Activated CD4-positive, alpha-beta T cell treated with anti-CD3 and anti-CD28 coated beads, Interleukin-2, amount 10 ng/mL, durations not matched to agents 24 days and 14 days (primary cell): ENCODE measurements at places on chromosomes 16 and 17.

- H3K27ac ChIP-seq: peak overlapping the region; percentile 98
- H3K27me3 ChIP-seq: no peaks in the 10 kb centered on the region
- peaks cover 29% of the 10 kb centered on the region for H3K36me3 ChIP-seq
- peaks cover 50% of the 10 kb centered on the region for H3K4me1 ChIP-seq
- H3K4me3 ChIP-seq: peak overlapping the region; percentile 52
Observed at GRCh38 chr17:42247734-42248133, 28.5 kb downstream of the STAT5B start.

DNA sequence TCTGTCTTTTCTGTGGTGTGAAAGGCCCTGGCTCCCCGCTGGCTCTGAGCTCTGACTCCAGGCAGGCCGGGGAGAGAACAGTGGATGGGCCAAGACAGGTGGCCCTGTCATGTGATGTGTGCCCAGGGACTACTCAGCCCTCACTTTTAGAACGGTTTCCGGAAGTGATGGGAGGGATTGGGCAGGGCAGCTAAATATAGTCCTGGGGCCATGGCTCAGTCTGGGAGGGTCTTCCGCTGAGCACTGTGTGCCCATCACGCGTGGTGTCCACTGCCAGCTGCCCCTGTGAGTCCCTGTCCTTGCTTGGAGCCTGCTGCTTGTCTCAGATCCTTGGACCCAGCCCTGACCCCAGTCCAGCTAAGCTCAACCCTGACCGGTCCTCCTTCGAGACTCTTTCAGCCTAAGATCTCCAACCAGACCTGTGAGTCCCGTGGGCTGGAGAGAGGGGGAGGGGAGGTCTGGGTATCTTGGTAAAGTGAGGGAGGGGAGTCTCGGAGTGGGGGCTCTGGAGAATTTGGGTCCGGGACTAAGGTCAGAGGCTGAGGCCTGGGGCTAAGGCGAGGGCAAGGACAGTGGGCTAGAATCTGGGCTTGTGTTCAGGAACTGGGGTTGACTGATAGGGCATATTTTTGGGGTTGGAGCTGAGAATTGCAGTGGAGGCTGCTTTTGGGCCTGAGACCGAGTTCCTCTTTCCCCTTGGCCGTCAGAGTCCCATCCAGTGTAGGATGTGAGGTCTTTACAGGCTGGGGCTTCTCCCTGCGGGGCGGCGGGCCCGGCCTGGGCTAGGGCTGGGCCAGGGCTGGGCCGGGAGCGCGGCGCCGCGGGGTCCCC is at the start of gene TRIM72:
Gene TRIM72, plus strand, starts transcription at position 243 of the 831 bp plus-strand sequence. CDS start 620 bp downstream, outside the sequence.
- H3K4me3 ChIP-seq: peak within 1 kb of the TSS; percentile 84
- peaks cover 41% of the 10 kb centered on the region for H3K27me3 ChIP-seq
- H3K36me3 ChIP-seq: no peaks in the 10 kb centered on the region

DNA sequence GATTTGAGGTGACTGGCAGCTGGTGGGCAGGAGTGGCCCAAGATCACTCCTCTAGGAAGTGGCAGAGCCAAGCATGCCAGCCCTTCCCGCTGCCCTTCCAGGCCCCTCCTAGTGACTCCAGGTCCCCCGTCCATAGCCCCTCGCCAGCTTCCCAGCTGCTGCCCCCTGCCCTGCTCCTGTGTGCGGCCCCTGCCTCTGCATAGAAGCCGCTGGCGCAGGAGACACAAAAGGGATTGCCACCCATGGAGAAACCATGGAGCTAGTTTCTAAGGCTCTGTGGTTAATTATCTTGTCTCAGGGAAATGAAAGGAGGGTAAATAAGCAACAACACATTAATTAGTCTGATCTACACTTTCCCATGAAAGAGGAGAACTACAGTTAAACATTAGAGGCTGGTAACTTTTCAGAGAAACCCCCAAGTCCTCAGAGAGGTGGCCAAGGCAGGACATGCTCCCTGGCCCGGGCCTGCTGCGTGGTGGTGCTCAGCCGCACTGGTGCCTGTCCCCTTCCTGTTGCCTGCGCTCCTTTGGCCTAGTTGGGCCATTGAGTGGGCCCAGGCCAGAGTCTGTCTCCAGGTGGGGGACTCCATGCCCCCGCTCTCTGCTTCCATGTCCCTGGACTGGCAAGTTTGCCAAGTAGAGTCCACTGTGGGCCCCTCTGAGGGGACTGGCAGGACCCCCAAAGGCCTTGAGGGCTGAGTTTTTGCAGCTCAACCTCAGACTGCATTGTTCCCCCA is 65.2 kb downstream of the PRMT7 start:
- no peak overlapping the region for H3K4me3 ChIP-seq
- no peak for DNase-seq
- peaks cover 49% of the 10 kb centered on the region for H3K27me3 ChIP-seq
- H3K36me3 ChIP-seq: no peaks in the 10 kb centered on the region

GRCh38 chr17:68288804-68289203 is 2.1 kb downstream of the SLC16A6 start:
- peaks cover 2% of the 10 kb centered on the region for H3K36me3 ChIP-seq
- peak overlapping the region; percentile 3 for H3K4me3 ChIP-seq
- no peak overlapping the region for H3K27ac ChIP-seq
- no peaks in the 10 kb centered on the region for H3K27me3 ChIP-seq

GRCh38 chr17:45088741-45089140 is 27.6 kb downstream of the NMT1 start:
- peaks cover 58% of the 10 kb centered on the region for H3K36me3 ChIP-seq
- H3K4me1 ChIP-seq: peaks cover 2% of the 10 kb centered on the region
- H3K27me3 ChIP-seq: no peaks in the 10 kb centered on the region
- DNase-seq: no peak
- no peak overlapping the region for H3K27ac ChIP-seq

DNA sequence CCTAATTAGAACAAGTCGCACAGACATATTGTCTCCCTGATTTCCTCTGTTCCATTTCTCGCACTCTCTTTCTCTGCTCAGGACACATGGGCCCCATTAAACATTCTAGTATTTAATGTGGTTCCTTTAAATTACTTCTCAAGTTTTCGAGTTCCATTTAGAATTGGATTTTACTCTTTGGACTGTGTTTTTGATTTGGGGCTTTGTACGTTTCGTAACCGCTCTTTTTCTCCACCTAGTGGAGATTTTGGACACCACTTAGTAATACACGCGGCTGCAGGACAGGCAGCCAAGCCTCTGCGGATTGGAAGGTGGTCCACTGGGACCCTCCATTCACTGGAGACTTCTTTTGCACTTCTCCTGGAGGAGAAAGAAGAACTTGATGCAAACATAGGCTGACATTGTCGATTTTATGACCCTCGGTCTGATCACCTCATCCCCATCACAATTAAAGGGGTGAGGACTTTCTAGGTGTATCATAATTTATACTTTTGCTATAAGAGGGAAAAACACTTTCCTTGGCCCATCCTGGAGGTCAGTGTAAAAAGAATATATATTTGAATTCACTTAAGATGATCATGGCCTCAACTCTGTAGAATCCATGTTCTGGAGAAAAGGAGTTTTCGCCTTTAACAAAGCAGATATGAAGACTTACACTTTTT is 85.7 kb downstream of the NOG start:
- peak overlapping the region; percentile 43 for H3K4me3 ChIP-seq
- H3K36me3 ChIP-seq: no peaks in the 10 kb centered on the region
- peaks cover 45% of the 10 kb centered on the region for H3K27me3 ChIP-seq
- peak; percentile 70 for DNase-seq
- H3K27ac ChIP-seq: no peak overlapping the region

DNA sequence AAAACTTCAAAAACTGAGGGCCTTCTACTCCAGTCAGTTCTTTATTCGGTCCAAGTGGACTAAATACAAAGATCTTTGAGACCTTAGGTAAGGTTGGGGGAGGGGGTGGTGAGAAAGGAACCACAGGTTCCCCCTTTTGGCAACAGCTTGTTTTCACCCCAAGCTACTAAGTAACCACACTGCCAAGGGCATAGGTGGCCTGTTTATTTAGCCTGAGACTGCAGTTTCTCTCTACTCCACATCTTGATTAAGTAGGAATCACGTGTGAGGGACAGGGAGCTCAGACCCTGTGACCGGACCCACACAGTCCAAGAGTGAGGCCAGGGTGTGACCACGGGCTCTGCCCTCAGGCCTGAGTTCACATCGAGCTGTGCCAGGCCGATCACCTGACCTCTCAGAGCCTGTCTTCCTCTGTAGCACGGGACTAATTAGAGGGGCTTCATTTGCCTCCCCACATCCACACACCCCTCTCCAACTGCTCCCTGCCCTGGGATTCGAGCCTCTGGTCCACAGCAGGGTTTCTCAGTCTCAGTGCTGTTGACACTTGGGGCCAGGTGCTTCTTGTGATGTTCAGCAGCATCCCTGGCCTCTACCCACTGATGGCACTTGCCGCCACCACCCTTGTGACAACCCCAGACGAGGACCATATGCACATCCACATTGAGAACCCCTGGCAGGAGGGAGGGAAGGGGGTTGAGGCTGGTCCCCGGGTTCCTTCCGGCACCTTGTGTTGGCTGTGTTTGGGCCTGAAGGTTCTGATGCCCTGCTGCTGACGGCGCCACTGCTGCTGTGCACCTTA is 17.8 kb downstream of the ST6GALNAC2 start:
- no peak overlapping the region for H3K4me3 ChIP-seq
- peaks cover 38% of the 10 kb centered on the region for H3K36me3 ChIP-seq
- DNase-seq: no peak
- peaks cover 27% of the 10 kb centered on the region for H3K4me1 ChIP-seq
- peaks cover 5% of the 10 kb centered on the region for H3K27me3 ChIP-seq

- H3K4me1 ChIP-seq: peaks cover 11% of the 10 kb centered on the region
- peaks cover 81% of the 10 kb centered on the region for H3K36me3 ChIP-seq
- peak overlapping the region; percentile 3 for H3K27ac ChIP-seq
- H3K27me3 ChIP-seq: no peaks in the 10 kb centered on the region
Observed at GRCh38 chr16:15605839-15606517, 37.0 kb downstream of the MARF1 start.

DNA sequence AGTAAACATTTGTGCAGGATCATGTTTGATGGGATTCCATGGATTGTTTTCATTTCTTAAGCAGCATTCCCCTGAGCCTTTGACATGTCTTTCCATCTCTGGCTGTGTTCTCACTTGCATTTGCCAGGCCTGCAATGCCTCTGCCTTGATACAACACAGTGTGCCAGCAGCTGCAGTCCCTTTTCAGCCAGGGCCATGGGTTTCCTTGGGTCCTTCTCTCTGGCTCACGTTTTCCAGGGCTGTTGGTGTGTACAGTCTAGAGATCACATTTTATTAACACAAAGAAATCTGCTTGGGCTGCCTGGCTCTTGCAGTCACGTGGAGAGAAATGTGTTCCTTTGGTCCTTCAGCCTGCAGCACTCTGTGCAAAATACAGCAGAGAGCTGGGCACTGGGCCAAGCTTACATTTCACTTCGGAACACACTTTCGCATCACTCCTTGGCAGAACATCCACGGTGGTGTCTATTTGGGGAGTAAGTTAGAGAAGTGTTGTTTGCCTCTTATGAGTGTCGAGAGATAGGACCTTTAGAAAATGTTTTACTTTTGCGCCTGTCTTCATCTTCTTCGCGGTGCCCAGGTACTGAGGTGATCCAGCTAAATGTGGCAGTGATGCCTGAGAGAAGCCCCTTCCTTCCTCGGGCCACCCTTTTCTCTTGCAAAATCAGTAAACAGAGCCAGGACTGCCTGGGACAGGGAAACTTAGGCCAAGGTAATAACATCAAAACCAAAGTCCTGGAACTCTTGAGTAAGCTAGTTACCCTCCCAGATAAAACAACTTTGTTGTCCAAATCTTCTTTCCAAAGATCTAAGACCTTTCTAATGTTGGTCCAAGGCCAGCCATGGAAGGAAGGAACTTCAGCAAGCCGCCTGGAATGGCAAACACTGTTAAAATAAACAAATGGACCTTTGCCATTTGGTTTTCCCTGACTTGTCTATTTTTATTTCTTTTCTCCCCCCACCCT is 20.9 kb downstream of the HLF start:
- H3K4me3 ChIP-seq: no peak overlapping the region
- peaks cover 9% of the 10 kb centered on the region for H3K27me3 ChIP-seq
- H3K36me3 ChIP-seq: no peaks in the 10 kb centered on the region
- H3K27ac ChIP-seq: no peak overlapping the region
- no peak for DNase-seq

DNA sequence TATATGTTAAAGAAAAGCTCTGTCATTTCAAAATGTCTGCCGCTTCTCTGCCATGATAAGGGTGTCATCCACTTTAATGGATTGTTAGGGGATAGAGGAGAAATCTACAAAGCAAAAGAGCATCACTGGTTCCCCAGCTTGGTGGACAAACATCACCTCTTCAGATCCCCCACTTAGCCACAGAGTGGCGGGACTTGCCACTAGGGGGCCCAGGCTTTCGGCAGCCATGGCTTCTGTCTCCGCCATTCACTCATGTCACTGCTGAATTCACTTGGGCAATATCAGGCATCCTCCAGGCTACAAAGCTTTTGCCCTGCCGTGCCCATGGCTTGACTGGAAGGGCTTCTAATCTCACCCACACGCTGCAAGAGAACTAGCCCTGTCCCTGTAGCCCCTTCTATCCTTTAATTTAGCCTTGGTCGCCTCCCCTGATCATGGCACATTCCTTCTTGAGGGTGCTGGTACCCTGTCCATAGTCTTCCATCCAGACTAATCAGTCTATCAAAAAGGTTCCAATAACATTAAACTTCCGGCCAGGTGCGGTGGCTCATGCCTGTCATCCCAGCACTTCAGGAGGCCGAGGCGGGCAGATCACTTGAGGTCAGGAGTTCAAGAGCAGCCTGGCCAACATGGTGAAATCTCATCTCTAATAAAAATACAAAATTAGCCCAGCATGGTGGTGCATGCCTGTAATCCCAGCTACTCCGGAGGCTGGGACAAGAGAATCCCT is 34.7 kb downstream of the SBK1 start:
- DNase-seq: peak; percentile 90
- peaks cover 6% of the 10 kb centered on the region for H3K4me1 ChIP-seq
- H3K27me3 ChIP-seq: no peaks in the 10 kb centered on the region
- H3K27ac ChIP-seq: no peak overlapping the region
- no peaks in the 10 kb centered on the region for H3K36me3 ChIP-seq

DNA sequence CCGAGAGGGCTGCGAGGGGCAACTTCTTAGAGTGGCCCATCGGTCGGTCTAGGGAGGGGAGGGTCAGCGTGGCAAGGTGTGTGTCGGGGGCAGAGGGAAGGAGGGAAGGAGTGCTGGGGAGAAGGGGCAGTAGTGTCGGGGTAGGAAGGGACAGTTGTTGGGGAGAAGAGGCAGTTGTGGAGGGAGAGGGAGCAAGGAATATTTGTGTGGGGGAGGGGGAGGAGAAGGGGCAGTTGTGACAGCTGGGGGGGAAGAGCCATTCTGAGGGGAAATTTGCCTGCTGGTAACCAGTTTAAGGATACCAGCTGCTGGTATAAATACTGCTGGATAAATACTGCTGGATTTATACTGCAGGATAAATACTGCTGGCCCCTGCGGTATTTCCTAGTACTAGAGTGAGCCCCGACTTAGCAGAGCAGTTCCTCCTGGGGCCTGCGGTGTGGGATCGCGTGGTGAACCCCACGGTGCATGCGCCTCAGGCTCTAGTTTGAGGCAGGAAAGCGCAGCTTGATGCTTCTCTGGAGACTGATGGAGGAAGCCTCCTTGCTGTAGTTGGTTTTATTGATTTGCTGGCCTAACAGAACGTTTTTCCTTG is 309 bp downstream of the DNAH2 start:
- no peak overlapping the region for H3K27ac ChIP-seq
- peak overlapping the region; percentile 83 for H3K4me3 ChIP-seq
- peaks cover 74% of the 10 kb centered on the region for H3K27me3 ChIP-seq

GRCh38 chr17:38598536-38598935 is 7.2 kb downstream of the SRCIN1 start:
- H3K27me3 ChIP-seq: peaks cover 85% of the 10 kb centered on the region
- H3K4me1 ChIP-seq: peaks cover 19% of the 10 kb centered on the region
- H3K36me3 ChIP-seq: no peaks in the 10 kb centered on the region
- H3K4me3 ChIP-seq: no peak overlapping the region
- peak; percentile 71 for DNase-seq
